Kidney capillary endothelial cell (primary cell): ENCODE measurements at places on chromosomes 12 and 14.

GRCh38 chr12:27549236-27549800 lies 25.3 kb downstream of the PPFIBP1 start:
- DNase-seq: peak; percentile 84

DNA sequence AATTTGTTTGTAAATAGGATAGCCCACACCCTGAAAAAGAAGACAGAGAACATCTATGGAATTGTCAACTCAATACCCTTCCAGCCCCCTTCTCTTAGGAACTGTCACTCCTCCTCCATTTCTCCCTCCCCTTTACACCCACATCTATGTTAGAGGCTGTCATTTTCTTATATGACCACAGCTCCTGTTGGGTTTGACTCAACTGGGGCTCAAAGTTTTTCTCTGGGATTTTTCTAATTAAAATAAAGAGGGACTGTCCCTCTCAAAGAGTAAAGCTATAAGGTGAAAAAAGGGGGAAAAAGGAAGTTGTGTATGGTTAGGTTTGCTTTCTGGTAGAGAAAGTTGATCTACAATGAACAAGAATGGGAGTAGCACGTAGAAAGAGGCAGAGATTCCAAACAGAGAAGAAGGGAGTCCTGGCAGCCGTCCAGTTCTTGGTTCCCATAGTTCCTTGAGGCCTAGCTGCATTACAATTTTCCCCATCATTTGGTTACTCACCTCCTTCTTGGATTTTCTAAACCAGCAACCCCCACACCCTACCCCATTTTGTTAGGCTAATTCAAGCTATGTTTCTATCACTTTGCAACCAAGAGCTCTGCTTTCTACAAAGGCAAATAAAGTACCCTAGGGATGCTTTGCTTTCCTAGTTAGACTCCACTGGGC lies 44.3 kb upstream of the STK38L start:
- DNase-seq: no peak

DNA sequence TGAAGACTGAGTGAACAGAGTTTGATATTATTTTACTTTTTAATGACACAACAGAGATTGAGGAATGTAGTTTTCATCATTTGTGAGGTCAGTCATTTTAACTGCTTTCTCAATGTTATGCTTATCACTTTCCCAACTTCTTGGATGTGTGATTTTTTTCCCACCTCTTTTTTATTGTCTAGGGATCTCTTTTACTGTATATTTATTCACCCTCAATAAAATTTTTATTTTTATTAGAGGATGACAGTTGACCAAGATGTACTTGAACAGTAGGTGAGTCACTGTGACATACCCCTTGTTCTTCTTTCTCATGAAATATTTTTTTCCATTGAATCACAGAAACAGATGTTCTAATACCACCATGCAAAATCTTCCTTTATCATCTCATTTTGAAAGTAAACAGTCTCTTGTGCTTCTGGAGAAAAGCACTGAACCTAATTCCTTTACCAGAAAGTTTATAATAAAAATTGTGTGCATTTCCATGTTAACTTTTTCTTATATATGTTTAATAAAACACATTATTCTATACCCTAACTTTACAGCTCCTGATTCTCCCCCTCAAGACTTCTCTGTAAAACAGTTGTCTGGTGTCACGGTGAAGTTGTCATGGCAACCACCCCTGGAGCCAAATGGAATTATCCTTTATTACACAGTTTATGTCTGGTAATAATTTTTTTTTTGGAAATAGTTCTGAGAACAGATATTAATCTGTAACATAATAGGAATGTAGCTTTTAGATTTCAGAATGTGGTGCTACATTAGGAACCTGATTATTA lies 65.9 kb downstream of the PTPRQ start:
- DNase-seq: no peak

DNA sequence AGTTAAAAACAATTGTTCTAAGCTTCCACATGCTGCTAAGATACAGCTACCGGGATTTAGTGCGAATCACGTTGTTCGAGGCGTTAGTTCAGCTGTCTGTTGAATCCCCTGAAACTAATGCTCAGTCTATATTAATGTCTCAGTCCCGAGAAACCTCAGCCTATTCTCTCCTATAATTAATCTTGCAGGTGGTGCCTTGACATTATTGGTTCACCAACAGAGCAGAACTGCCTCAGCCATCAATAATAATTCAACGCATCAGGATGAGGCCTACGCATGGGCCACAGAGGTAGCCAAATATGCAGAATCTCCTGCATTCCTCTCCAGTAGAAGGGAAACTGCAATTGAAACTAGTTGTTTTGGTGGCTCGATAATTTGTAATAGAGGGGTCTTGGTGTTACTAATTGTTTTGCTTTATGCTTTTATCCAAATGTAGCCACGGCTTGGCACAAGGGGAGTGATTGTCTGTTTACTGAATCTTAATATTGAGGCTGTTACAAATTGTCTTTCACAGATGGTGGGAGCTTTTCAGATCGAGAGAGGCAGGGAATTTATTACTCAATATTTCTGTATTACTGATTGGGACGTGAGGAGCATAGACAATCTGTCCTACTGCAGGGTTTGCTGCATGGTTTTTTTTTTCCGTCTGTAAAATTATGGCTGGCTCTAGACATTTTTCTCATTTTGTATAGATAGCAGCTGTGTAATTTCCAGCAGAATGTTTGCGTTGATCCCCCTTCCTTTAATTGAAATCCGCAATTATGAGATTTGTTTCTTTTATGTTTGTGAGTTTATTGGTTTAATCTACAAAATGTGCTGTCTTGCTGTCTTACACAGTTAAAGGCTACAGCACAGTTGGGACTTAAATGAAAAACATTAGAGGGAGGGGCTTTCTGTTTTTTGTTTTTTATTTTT lies 1036.5 kb upstream of the NOVA1 start:
- no peak for DNase-seq

DNA sequence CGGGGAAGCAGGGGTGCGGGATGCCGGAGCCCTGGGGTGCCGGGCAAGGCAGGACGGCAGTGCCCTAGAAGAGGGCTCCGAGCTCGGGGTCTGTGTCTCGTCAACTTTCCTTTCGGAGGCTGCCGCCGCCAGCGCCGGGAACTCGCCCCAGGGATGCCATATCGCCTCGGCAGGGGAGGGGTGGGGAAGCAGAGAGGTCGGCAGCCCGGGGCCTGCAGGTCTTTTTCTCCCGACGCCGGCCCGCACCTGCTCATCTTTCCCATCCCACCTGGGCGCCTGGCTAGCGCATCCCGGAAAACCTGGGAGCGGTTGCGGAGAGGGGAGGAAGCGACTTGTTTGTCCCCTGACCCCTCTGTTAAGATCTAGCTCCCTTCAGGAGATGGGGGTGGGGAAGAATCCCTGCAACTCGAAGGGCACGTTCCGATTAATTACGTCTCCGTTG lies 547 bp downstream of the CNTN1 start:
- DNase-seq: no peak
